ENCODE measurements at places on chromosomes 1 and 21. TPM values are rescaled to one million over a fixed set of nuclear protein-coding genes. Genes with fewer than 3 reads are reported as not detected.

HOOK1 gene
- 27.1 TPM for polyA plus RNA-seq

ZNF683 gene
- polyA plus RNA-seq = 0.34 TPM

CFH gene
- 0.17 TPM for polyA plus RNA-seq

TTC13 gene
- polyA plus RNA-seq = 8.3 TPM

CTSE gene
- not detected for polyA plus RNA-seq

PLA2G2F gene
- polyA plus RNA-seq = not detected

LAMB3 gene
- 0.10 TPM for polyA plus RNA-seq

HIVEP3 gene
- polyA plus RNA-seq = 4.7 TPM

COL8A2 gene
- polyA plus RNA-seq = not detected

PM20D1 gene
- polyA plus RNA-seq = 4.9 TPM

HP1BP3 gene
- polyA plus RNA-seq = 142 TPM

CD1E gene
- polyA plus RNA-seq = not detected

TSPAN1 gene
- 0.78 TPM for polyA plus RNA-seq

AADACL3 gene
- polyA plus RNA-seq = not detected

ZNF593OS gene
- not detected for polyA plus RNA-seq

HSD11B1 gene
- not detected for polyA plus RNA-seq

PADI4 gene
- polyA plus RNA-seq = 1.2 TPM

TEX38 gene
- not detected for polyA plus RNA-seq

MRPS6 gene
- polyA plus RNA-seq = 151 TPM

ZYG11B gene
- 18.8 TPM for polyA plus RNA-seq

CR1 gene
- polyA plus RNA-seq = not detected

IL24 gene
- not detected for polyA plus RNA-seq

IRF6 gene
- polyA plus RNA-seq = 45.5 TPM

C2CD4D gene
- polyA plus RNA-seq = 0.14 TPM

CROCC gene
- not detected for polyA plus RNA-seq

FAM78B gene
- 16.1 TPM for polyA plus RNA-seq
